ENCODE measurements at places on chromosomes 11 and 22.

DNA sequence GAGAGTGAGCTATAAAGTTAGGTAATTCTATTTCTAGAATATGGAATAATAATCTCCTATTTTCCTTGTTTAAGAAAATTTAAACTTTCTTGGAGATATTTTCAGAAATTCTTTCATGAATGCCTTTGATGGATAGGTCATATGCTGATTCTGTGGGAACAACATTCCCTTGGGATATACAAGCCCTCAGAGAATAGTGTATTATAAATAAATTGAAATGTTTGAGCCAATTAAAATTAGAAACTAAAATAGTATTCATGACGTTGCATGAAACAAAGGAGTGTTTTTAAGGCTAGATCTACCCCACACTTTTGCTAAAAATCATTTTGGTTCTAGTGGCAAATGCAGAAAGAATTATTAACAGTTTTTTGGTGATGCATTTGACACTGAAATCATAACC is 269.3 kb upstream of the ANO3 start:
- no peak for DNase-seq

- DNase-seq: no peak
Observed at GRCh38 chr11:72329526-72329925, 85.5 kb upstream of the PHOX2A start.

DNA sequence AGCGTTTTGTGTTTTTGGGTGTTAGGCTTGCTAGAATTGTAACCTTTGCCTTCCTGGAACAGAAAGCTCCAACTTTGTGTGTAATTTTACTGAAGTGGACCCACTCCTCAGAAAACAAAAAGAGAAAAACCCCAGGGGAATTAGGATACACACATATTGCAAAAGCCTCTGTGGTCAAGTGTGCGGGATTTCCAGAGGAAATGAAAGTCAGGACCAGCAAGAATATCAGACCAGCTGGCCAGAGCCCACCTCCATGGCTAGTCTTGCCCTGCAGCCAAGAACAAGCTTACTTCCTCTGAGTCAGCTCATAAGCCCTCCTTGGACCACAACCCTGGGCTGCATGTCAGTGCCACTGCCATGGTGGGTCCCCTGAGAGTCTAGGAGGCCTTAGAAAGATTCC is 37.0 kb upstream of the FTH1 start:
- DNase-seq: no peak

DNA sequence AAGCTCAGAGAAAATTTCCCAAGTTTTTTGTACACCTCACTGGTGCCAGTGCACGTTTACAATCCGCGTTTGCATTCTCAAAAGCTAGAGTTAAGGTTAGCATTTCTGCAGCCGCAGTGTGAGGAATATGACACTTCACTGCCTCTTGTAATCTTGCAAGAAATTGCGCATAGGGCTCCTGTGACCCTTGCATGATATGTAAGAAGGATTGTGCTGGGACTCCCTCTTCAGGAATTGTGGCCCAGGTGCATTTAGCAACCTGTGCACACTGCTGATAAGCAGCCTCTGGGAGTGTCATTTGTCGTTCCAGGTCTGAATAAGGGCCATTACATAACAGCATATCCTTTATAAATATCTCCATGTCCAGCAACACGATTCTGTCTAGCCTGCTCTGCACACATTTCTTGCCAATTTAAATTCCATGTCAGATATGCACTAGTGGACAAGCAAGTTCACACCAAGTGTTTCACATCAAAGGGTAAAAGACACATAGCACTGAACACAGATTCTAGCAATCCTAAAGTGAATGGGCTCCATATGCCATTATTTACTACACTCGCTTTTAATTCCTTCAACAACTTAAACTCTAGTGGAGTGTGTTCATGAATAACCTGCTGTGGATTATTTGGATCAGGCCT is 69.2 kb upstream of the INCENP start:
- no peak for DNase-seq

- no peak for DNase-seq
Observed at GRCh38 chr11:102788334-102788995, 8.0 kb upstream of the MMP10 start.

DNA sequence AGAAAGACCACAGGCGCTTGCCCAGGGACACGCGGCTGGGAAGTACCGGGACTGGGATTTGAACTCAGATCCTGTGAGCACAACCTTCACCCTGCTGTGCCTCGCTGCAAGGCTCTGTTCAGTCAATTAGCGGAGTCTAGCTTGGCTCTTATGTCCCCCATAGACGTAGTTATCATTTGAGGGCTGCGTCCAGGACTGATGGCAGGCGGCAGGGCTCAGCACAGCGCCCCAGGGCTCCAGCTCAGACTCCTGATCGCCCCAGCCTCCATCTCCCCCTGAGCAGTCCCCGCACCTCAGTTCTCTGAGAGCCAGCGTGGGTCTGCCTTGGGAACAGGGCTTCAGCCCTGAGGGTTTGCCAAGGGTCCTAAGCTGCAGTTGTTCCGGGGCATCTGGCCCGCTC is 19.8 kb downstream of the MRGPRG start:
- DNase-seq: no peak

DNA sequence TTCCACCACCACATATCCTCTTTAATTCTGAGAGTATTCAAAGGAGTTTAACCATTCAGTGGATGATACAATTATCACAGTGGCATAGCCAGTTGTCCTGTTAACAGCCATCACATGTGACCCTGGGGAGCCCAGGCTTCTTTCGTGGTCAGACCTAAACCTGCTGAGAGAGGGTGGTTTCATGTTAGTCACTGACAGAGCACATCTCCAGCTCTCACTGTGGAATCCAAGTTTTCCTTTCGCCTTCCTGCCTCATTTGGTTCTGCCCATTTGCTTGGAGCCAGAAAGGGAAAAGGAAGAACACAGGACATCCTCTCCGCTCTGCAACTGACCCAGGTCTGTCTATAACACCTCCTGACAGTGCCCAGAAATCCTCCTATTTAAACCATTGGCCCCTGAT is 60.4 kb downstream of the MCHR1 start:
- DNase-seq: no peak

DNA sequence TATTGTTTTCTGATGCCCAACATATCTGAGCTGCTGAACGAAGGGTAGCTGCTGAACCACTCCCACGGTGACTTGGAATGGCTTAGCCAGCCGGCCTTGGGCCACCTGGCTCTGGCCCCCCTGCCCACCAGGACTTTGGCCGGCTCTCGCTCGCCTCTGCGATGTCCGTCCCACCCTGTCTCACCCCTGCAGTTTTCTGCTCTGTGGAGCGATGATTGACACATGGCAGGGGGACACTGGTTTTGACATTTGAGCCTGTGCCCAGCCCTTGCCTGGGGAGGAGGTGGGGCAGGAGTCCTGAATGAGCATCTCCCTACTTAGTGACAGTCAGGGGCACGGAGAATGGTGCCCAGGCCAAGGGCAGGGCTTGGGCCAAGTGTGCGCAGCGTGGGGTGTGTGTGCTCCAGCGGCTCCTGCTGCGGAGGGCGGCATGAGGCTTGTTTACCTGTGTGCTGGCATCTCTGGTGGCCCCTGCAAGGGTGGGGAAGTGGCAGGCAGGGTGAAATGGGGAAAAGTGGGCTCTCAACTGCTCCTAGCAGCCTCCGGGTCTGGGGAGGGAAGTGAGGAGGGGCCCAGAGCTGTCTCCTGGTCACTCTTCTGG is 15.7 kb upstream of the CDKN1C start:
- no peak for DNase-seq

GRCh38 chr11:60316317-60316716 is 10.7 kb upstream of the MS4A6E start:
- DNase-seq: no peak

DNA sequence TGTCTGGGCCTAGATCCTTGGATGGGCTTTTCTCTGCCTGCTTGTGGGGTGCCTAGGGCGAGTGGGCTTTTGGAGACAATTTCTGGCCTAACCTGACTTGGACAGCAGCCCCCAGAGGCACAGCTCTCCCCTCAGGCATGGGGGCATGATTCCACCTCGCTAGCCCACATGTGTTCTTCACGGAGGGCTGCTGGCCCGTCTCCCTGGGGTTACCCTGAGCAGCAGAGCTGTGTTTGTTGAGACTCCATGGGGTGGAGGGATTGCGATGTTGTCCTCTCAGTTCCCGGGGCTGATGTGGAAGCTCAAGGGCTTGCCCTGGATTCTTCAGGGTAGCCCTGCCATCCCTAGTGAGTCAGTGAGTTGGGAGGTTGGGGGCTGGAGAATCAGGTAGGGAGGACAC is 2.4 kb upstream of the LRRC75B start:
- no peak for DNase-seq

All from neural progenitor cell (in vitro differentiated cells).